Hematopoietic multipotent progenitor cell treated with erythropoietin and hydrocortisone succinate and interleukin-3 and kit ligand, for 8 days (in vitro differentiated cells): ENCODE measurements at places on chromosomes 11 and 22.

DNA sequence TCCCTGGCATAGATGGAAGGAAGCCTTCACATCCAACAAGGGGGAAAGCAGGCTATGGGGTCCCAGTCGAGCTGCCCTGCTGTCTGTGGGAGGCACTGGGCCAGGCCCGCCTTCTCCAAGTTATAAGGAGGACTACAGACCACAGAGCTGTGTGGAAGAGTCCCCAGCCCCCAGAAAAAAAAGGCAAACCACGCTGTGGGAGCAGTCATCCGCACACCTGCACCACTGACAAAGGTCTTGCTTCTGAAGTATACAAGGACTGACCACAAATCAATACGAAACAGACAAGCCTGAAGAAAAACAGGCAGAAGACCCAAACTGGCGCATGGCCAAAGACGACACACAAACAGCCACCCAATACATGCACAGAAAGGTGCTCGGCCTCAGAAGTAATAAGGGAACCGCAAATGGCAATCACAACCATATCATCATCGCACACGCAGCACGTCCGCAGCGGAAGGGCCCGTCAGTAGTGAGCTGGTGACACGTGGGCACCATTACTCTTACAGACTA is 384.1 kb downstream of the CTTN start:
- no peak for DNase-seq

DNA sequence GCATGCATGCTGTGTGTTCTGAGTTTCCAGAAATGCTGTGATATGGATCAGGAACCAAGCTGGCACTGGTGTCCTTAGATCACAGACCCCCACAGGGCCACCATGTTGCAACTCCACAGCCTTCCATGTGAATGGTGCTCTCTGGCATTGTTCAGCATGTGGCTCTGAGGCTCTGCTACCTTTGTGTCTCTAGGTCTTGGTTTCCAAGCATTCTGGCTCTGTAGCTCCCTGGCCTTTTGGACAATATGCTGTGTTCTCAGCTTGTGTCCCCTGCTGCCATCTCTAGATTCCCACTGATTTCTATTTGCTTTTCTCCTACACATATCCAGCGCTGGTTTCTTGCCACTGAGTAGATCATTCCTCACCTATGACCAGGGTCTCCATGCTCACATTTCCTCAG is 3.9 kb downstream of the SPTBN2 start:
- DNase-seq = no peak

- no peak for DNase-seq
These were observed 30.5 kb downstream of the DIXDC1 start for GRCh38 chr11:111967649-111968048.

GRCh38 chr11:80718611-80719291 is 1277.9 kb upstream of the TENM4 start:
- DNase-seq = no peak

DNA sequence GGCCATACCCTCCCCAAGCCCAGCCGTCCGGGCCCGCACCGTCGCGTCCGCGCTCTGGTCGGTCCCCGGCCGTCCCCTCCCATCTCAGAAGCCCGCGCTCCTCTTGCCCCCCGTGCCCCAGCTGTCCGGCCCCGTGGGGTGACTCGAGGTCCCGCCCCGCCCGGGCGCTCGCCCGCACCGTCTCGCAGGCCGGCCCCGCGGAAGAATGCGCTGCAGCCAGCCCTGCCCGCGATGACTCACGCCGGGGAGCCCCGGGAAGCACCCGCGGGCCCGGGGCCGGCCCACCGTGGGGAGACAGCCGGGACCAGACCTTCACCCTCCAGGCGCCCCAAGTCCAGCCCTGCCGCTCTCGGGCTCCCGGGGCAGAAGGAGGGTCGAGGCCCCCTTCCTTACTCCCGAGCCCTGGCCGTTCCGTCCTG is 320 bp upstream of the PHLDA2 start:
- no peak for DNase-seq

GRCh38 chr22:21038405-21038804 is 6.0 kb upstream of the SLC7A4 start:
- no peak for DNase-seq

- DNase-seq = no peak
These were observed 89.1 kb upstream of the MTNR1B start for GRCh38 chr11:92880381-92880780.

GRCh38 chr11:70771099-70771885 is 373.0 kb downstream of the CTTN start:
- no peak for DNase-seq

GRCh38 chr11:119144825-119145486 is 3.9 kb upstream of the ABCG4 start:
- peak; percentile 84 for DNase-seq

- no peak for DNase-seq
These were observed 27.6 kb downstream of the PLEKHA7 start for GRCh38 chr11:16986434-16987204.

DNA sequence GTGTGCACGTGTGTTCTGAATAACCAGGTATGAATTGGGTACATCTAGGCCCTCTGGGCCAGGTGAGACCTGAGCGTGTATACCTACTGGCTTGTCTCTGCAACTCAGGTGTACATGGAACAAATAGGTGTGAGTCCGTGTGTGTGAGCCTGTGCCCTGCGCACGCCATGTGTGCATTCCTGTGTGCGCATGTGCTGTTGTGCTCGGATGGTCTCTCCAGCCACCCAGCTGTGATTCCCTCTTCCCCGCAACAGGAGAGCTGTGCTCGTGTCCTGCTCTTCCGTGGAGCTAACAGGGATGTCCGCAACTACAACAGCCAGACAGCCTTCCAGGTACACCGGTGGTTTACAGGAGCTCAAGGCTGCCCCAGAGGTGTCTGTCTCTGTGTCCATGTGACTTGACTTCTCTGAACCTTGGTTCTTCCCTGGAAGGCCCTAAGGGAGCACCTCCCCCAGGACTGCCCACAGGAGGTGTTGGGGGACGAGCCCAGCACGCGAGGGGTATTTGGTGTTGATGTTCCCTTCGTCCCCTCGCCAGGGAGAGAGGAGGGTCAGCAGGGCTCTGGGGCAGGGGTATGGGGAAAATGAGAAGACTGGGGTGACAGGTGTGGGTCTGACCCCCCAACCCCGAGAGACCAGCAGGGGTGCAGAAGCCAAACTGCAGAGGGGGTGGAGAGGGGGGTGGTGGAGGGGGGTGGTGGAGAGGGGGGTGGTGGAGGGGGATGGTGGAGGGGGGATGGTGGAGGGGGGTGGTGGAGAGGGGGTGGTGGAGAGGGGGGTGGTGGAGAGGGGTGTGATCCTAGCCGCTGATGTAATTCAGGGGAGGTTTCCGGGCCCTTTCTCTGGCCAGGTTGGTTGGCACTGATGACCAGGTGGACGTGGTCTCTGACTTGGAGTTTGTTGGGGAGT is 10.7 kb downstream of the SHANK3 start:
- no peak for DNase-seq

DNA sequence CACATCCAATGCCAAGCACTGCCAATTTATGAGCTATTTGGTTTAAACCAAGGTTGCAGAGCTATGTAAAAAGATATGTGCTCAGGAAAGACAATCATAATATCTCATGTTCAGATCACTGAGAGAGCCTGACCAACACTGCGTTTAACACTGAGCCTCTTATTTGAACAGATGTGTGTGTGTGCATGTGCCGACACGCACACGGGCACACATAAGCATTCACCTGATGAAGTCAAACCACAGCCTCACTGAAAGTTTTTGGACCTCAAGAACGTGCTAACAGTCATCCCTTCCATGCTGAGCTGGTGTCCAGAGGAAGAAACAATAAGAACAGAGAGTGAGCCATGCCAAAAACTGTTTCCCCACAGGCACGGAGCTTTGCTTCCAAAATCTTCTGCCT is 23.4 kb downstream of the HPS4 start:
- no peak for DNase-seq

GRCh38 chr22:22986008-22986407 is 84.3 kb upstream of the GNAZ start:
- no peak for DNase-seq

GRCh38 chr11:120863359-120863758 is 160.5 kb upstream of the TBCEL start:
- DNase-seq = no peak

GRCh38 chr11:129767827-129768226 is 47.8 kb upstream of the TMEM45B start:
- DNase-seq = no peak

DNA sequence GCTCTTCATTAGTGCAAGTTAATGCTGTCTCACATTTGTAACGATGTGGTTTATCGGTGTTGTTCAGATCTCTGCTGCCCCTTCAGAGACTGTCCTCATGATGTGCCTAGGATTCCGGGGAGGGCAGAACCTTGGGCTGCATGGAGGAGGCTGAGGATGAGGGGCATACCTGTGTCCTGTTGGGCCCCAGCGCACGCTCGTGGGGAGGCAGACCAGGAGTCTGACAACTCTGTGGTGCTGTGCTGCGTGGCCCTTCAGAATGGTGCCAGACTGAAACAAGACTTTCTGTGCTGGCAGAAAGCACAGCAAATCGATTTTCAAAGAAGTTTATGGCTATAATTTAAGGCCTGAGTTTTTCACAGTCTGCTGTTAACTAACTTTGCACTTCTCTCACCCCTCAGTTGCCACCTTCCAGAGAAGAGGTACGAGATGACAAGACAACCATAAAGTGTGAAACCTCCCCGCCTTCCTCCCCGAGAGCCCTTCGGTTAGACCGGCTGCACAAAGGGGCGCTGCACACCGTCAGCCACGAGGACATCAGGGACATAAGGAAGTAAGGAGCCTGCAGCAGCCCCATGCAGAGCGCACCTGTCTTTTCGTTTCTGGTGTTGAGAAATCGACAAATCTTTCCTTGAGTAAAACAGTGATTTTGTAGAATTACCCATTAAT is 44.3 kb upstream of the CTTN start:
- DNase-seq = no peak

GRCh38 chr11:2207212-2207611 is 35.6 kb upstream of the TH start:
- no peak for DNase-seq

GRCh38 chr22:35044607-35045390 is 21.2 kb upstream of the ISX start:
- DNase-seq = no peak

DNA sequence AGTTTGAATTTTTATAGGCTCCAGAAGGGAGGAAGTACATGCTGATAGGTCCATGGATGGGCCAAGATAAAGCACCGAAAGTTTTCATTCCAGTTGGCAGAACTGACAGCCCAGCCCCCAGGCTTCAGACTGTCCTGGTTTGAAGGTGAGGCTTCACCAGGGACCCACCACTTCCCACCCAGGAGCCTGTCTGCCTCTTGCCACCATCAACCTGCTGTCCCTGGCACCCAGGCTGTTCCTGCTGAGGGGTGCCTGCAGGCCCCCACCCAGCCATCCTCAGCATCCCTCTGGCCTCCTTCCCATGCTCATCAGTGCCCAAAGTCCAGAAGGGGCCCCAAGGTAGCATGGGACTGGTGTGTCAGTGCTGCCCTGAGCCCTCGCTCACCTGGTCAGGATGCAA is 463.9 kb downstream of the NELL1 start:
- DNase-seq = no peak

GRCh38 chr11:64933935-64934681 is 1.6 kb downstream of the GPHA2 start:
- no peak for DNase-seq

- no peak for DNase-seq
These were observed 12.2 kb downstream of the LSP1 start for GRCh38 chr11:1864831-1865665.

- peak; percentile 49 for DNase-seq
These were observed 12.2 kb upstream of the MFNG start for GRCh38 chr22:37498289-37498909.

DNA sequence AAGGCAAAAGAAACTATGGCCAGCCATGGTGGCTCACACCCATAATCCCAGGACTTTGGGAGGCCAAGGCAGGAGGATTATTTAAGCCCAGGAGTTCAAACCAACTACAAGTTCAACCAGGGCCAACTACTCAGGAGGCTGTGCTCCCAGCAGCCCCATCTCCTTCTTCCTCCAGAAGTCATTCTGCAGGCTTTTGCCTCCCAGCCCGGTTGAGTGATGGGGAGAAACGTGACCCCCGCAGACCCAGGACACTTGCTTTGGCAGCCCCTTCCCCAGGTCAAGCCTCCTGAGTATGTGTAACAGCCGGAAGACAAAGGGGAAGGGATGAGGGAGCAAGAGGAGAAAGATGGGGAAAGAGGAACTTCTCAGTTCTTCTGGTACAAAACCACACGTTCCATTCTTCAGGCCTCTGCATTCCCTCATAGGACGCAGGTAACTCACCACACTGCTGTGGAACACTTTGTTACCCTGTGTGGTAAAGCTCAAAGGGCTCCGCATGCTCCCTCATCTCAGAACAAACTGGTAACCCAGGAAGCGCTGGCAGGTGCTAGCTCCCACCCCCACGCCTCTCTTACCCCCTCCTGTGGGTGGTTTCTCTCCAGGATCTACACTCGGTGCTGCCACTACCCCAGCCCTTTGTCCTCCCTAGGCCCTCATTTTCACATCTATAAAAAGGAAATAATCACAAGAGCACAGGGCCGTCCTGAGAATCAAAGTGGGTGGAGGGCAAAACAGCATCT is 4.0 kb downstream of the SULT4A1 start:
- no peak for DNase-seq
